Stimulated activated CD4-positive, alpha-beta T cell treated with anti-CD3 and anti-CD28 coated beads, Interleukin-2, amount 100 ng/mL, for 24 hours (primary cell): ENCODE measurements at places on chromosomes 2 and 18.
A peak's percentile ranks its signal among the peaks of the same experiment; 100 is the strongest.

DNA sequence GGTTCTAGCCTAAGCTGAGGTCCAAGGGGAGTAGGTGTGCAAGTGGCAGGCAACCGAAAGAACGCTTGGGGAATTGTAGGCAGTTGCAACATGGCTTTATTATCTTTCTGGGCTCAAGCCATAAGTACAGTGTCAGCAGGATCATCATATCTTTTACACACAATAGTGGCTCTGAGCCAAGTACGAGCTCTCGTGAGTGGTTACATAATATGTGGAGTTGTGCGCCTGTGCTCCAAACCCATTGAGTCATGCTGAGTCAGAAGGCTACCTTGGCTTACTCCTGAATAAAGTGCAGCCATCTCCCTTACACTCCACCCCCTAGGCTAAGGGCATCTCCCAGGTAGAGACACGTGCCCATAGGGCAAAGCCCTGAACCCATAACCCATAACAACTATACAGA is 233.9 kb downstream of the SATB2 start:
- no peak for DNase-seq

DNA sequence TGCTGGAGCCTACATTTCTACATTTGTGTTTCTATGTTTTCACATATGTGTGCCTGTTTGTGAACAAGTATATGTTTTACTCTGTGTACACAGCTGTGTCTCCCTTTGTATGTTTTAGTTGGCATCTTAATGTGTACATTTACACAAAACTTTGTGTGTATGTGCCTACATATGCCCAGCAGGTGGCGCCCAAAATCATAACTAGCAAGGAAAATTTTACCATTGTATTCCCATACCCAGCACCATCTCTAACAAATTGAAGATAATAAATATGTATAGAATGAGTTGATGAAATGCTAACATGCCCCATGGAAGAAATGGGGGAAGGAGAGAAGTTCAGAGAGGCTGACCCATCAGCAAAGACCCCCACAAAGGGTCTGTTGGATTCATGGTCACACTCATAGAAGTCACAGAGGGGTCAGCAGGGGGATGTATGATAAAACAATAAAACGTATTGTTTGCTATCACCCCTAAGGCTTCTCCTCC is 48.1 kb downstream of the PKDCC start:
- peak; percentile 81 for DNase-seq

DNA sequence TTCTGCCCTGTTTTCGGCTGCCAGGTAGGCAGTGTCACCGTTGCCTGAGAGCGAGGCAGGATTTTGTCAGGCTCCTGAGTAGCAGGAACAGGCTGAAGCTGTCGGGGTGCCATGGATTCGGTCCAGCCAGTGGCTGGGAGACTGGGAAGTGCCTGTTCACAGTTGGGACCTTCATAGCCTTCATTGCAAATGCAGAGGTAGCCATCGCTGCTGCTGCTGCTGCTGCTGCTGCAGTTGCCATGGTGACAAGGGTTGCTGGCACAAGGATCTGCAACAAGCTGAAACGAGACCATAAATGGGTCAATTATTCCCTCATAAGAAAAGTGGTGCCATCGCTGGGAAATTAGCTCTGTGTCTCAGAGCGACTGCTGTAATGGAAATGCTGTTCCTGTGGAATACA is 122.7 kb downstream of the DNER start:
- no peak for DNase-seq

- no peak for DNase-seq
Observed at GRCh38 chr2:217451666-217452065, 551.1 kb downstream of the TNS1 start.

- no peak for DNase-seq
Observed at GRCh38 chr2:18290386-18290785, 270.1 kb downstream of the RDH14 start.

GRCh38 chr2:94997981-94998930 is 27.3 kb upstream of the MAL start:
- DNase-seq, result no peak

DNA sequence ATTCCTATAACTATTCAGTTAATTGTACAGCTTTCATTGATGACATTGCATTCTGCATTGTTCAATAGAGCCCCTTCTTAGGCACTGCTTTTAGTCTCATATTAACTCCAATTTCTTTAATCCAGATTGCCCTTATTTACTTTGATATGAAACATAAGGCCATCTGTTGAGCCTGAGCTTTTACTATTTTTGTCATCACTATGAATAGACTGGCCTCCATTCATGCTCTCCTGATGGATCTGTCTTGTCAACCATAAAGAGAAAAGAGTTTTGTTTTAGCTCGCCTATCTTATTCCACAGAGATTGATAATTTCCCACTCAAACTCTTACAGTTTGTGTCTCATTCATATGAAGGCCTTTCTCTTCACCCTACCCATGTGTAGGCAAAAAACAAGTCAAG is 159.2 kb upstream of the DTNA start:
- DNase-seq, result no peak

GRCh38 chr18:26617151-26617554 is 68.8 kb upstream of the KCTD1 start:
- no peak for DNase-seq

GRCh38 chr2:41267929-41268659 is 779.7 kb upstream of the PKDCC start:
- DNase-seq, result no peak

- no peak for DNase-seq
Observed at GRCh38 chr2:184793176-184793575, 194.8 kb downstream of the ZNF804A start.

DNA sequence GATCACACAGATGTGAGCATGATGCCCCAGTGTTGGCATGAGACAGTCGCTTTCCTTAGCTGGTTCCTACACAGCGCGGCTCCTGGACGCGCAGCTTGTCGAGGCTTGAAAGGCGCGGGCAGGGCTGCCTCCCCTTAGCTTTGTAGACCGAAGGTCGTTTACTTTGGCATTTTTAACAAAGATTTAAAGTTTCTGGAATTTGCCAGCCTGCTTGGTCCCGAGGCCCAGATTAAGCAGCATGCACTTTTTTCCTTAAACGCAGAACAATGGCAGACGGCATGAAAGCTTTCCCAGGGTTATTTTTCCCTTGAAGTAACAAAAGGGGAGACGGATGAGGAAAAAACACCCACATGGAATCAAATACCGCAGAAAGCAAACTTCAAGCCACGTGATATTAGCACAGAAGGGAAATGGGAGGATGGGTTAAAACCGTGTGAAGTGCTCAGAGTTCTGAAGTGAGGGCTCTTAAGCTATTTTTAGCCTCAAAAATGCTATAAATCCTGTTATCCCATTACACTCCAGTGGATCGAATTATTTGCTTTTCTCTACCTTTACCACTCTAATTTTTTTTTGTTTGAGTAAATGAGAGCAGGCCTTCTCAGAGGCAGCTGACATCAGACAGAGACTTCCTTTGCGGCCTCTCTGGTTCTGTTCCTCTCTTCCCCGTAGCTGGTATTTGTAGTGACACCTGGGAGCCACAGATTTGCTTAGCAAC is 55.7 kb downstream of the NPAS2 start:
- DNase-seq, result no peak

GRCh38 chr18:27202741-27203140 is 17.6 kb upstream of the CHST9 start:
- no peak for DNase-seq

DNA sequence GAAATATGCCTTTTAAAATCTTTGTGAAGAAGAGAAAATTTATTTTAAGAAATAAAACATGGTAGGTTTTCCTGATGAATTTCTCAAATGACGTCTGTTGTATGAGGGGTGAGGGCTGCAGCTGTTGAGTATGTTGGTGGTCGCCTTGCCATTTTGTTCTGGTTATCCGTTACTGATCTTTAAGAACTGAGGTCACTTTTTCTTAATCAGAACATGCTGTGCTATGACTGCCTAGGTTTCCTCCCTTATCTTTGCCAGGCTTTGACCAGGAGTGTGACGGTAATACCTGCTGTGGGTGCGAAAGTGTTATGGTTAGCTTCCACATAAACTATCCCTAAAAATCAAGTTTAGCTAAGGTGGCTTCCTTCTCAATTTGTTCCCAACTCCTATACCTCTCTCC is 176.9 kb downstream of the DIS3L2 start:
- no peak for DNase-seq

DNA sequence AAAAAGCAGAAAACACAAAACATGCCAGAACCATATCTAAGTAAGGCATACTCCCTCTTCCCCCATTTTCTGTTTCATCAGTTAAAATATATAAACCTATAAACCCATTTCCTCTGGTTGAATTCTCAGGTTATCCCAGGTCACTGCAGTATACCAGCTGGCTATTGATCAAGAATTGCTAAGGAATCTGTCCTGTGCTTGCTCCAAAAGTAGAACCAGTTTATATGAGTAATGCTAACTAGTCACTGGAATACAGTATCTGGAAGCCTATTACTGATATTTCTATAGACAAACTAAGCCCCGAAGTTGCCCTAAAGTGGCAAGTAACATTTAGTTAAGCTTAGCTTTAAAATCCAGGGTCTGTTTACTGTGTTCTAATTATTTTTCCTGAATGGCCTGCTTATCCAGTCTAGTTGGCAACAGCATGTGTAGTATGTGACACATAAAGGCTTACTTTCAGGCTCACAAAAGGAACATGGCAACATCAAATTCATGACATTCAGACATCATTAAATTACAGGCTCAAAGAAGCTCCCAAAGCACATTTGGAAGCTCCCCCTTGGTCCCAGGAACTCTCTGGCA is 102.9 kb upstream of the ARL5A start:
- no peak for DNase-seq

DNA sequence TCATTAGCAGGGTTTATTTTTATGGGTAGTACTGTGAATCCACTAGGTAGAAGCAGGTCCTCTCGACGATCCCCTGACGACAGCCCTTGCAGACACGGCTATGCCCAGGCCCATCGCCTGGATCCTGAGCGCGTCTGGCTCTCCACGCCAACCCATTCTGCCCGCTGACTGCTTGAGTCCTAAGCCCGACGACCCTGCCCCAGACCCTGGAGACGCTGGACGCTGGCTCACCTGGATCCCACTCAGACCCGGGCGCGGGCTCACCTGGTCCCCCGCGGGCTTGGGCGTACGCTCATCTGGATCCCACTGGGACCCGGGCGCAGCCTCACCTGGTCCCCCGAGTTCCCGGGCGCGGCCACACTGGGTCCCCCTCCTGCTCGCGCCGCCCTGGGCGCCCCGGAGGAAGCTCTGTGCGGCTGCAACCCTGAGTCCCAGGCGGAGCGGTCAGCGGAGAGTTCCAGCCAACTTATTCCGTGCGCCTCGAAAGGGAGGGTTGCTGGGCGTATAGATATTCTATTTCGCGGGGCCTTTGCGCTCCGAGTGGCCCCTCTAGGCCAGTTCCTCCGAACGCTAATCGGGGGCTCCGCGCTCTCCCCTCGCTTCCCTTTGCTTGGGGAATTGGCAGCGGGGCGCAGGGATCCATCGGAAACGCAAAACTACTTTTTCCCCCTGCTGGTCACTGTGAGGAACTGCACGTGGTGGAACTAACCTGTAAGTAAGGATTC is 22.4 kb upstream of the RMP24 start:
- DNase-seq, result peak; percentile 52

- DNase-seq, result no peak
Observed at GRCh38 chr2:110865188-110865587, 132.8 kb downstream of the ACOXL start.

DNA sequence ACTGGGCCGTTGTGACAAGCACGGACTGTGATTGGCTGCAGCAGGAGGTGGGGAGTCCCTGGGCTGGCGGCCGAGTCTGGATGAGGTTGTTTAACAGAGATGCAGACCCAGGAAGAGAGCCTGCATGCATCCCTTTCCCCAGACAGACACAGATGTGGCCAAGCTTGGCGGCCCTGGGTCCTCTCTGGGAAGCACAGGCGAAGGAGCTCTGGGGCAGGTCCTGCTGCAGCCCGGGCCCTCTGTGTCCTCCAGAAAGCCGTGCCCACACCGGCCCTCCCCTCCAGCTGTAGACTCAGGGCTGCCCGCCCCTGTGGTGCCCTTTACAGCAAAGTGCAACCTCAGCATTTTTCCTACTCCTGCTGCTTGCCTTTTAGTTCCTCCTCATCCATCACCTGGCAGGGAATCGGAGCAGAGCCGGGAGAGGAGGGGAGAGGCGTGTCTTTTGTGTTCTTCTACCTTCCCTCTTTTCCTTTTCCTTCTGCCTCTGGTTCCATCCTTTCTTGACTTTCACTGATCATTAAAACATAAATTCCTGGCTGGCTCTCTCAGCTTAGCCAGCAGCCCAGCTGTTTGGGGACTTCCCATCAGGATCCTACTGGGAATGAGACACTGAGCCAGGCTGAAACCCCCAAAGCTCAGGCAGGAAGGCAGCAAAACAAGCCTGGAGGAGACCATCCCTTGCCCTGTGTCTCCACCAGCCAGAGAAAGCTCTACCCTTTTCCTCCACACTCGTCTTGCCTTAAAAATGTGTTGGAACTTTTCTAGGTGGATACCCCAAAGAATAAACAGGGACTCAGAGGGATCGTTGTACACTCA is 75.0 kb downstream of the CTIF start:
- no peak for DNase-seq
